ENCODE measurements at places on chromosomes 16 and 17.

GRCh38 chr17:8754890-8755289 lies 3.5 kb downstream of the SPDYE4 start:
- no peak for DNase-seq

GRCh38 chr17:32021615-32021955 lies 14.4 kb downstream of the LRRC37B start:
- no peak for DNase-seq

DNA sequence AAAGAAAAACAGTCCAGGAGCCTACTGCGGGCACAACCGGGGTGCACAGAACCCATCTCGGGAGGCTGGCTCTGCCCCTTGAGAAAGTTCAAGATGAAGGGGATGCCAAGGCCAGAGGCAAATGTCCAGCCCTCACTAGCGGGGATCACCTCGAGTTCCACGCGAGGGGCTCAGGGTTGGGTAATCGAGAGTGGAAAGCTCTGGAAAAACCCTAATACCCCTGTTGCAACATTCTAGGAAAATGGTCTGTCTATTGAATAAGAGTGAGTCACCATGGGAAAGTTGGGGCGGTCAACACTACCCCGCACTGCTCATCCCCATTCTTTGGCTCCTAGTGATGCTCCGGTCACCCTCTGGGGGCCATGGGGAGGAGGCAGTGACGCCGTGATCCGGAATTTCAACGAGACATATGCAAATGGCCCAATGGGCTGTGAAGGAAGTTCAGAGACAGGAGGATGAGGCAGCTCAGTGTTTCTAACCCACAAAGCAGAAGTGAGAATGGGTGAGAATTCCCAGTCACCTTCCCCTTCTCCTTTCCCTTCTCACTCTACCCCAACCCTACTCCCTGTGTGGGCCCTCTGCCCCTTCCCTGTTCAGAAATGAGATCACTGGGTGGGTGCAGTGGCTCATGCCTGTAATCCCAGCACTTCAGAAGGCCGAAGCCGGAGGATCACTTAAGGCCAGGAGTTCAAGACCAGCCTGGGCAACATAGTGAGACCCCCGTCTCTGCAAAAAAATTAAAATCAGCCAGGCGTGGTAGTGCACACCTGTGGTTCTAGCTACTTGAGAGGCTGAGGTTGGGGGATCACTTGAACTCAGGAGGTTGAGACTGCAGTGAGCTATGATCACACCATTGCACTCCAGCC lies 22.4 kb downstream of the SOCS3 start:
- DNase-seq: no peak

GRCh38 chr16:29710227-29711219 lies 31.5 kb downstream of the QPRT start:
- no peak for DNase-seq

DNA sequence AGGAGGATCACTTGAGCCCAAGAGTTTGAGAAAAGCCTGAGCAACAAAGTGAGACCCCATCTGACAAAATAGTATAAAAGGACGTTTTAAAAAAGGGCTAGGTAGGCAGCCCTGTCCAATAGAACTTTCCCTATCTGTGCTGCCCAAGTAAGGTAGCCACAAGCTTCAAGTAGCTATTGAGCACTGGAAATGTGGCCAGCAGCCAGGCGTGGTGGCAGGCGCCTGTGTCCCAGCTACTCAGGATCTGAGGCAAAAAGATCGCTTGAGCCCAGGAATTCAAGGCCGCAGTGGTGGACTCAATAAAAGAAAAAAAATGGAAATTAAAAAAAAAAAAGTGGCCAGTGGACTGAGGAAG lies 1.5 kb upstream of the NQO1 start:
- no peak for DNase-seq

DNA sequence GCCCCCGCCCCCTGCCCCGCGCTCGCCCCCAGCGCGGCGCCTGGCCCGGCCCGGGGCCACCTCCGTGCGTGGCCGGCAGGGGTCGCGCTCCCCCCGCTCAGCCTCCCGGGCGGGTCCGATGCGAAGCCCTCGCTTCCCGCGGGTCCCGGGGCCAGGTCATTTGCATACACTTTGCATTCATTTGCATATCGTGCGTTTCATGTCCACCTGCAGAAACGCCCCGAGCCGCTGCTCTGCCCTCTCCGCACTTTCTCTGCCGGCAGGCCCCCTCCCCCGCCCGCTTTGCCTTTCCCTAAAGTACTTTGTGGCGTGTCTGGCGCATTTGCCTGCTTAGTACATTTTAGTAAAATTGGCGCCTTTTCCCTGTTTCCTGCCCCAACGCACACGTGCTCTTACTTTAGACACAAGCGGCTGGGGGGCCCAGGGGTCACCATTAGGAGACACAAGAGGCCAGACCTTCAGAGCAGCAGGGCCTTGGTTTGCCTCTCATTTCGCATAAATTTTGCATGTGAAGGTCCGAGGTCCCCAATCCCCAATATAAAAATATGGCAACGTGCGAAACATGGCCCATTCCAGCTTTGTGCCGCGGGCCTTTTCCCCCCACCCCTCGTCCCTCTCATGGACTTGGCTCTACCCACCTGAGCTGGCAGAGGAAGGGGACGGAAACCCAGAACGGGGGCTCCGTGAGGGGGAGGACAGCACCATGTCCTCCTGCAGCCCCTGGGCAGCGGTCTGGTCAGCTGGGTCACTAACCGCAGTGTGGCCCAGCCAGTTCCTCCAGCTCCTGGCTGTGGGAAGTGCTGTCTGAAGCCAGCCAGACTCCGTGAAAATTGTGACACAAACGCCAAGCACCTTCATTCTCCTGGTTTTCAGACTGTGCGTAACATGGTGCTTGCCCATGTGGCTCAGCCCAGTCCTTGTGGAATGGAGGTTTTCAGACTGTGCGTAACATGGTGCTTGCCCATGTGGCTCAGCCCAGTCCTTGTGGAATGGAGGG lies 34.8 kb downstream of the CBFA2T3 start:
- DNase-seq: no peak

DNA sequence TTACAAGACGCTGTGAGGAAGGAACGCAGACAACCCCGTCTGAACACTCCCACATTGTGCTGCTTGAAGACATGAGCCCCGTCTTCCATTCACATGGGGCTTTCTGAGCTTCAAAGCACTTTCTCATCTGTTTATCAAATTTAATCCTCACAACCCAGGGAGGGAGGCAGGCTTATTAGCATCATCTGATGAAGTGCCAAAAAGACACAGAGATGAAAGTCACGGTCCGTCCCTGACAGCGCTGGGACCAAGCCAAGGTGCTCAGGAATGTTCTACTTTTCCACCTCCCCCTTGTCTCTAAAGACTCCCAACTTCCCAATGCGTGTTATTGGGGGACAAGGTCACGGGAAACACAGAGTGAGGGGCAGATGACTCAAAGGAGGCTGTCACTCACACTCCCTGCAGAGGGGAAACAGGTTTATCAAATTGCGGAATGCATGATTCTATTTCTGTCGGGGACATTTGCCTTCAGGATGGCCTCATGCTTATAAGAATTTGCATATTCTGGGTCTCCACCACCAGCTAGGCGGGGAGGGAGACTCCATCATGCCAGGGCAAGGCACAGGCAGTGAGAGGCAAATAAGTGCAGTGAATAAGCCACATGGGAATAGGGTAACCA lies 10.7 kb downstream of the XYLT1 start:
- DNase-seq: no peak

Data from right renal pelvis (tissue), 4 donors.